ENCODE measurements at places on chromosomes 3 and 15. TPM values are rescaled to one million over a fixed set of nuclear protein-coding genes. Genes with fewer than 3 reads are reported as not detected.

DNA sequence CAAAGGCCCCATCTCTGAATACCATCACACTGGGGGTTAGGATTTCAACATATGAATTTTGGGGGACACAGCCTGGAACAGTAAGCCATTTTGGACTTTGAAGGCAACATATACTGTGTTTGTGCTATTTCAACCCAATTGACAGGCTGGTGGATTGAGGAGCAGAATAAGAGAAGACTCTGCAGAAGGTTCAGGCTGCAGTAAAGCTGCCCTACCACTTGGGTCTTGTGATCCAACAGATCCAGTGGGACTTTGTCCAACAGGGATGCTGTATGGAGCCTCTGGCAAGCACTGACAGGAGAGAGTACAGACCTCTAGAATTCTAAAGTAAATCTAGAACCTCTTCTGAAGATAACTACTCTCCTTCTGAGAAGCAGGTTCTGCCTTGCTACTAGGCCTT is 1.1 kb upstream of the BCL2L10 start:
- DNase-seq = no peak

DNA sequence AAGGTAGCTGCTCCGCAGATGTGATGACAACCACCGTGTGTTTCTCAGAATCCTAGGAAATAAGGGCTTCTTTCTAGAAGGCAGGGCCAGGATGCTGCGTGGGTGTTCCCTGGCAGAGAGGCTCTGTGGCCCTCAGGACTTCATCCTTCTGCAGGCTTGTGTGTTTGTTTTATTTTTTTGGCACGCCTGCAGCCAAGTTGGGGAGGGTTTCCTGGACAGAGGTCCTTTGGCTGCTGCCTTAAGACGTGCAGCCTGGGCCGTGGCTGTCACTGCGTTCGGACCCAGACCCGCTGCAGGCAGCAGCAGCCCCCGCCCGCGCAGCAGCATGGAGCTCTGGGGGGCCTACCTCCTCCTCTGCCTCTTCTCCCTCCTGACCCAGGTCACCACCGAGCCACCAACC is at the start of gene CLEC3B:
Gene CLEC3B, plus strand, starts transcription at position 266 of the 400 bp plus-strand sequence. Its CDS starts 60 bp downstream, at position 326.
- peak; percentile 55 for DNase-seq

The TEX55 gene
- total RNA-seq = not detected

The MYLK gene
- 671 TPM for total RNA-seq

DNA sequence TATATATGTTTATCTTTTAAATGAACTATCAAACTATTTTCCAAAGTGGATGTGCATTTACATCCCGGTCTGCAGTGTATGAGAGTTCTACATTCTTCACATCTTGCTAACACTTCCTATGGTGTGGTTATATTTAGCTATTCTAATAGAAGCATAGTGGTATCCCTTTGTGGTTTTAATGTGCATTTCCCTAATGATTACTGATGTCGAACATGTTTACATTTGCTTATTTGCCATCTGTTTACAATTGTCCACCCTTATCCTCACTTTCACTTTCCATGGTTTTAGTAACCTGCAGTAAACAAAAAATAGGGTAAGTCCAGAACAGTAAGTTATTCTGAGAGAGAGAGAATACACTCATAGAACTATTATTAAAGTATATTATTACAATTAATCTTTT is 360.5 kb upstream of the NAALADL2 start:
- no peak for DNase-seq
